ENCODE measurements at places on chromosomes 4 and X.

DNA sequence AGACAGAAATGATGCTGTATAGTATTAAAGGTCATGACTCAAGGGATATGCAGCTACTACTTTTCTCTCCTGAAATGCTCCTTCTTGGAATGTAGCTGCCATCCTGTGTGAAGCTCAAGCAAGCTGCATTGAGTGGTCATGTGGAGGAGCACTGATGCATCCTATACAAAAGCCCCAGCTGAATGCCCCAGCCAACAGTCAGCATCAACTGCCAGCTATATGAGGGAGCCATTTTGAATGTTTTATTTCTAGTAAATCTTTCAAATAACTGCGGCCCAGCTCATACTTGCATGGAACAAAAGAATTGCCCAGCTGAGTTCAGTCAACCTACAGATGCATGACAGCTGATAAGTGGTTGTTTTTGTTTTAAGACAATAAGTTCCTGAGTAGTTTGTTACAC, 165.0 kb upstream of the GEMIN8 start:
- DNase-seq = no peak

DNA sequence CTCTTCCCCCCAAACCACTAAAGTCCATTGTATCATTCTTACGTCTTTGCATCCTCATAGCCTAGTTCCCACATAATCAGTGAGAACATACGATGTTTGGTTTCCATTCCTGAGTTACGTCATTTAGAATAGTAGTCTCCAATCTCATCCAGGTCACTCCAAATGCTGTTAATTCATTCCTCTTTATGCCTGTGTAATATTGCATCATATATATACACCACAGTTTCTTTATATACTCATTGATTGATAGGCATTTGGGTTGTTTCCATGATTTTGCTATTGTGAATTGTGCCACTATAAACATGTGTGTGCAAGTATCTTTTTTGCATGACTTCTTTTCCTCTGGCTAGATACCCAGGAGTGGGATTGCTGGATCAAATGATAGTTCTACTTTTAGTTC, 57.2 kb downstream of the ARFIP1 start:
- no peak for DNase-seq

- DNase-seq = no peak
Measured at GRCh38 chr4:24889991-24890390, 22.9 kb downstream of the CCDC149 start.

GRCh38 chr4:83112231-83112630, 2.3 kb downstream of the PLAC8 start:
- DNase-seq = no peak

- no peak for DNase-seq
Measured at GRCh38 chr4:55884093-55884850, 30.8 kb downstream of the EXOC1 start.

GRCh38 chr4:139315221-139315675, 13.0 kb upstream of the NDUFC1 start:
- no peak for DNase-seq

GRCh38 chr4:148395771-148396170, 46.4 kb downstream of the NR3C2 start:
- no peak for DNase-seq

GRCh38 chr4:186789651-186790050, 66.0 kb upstream of the FAT1 start:
- DNase-seq = no peak

DNA sequence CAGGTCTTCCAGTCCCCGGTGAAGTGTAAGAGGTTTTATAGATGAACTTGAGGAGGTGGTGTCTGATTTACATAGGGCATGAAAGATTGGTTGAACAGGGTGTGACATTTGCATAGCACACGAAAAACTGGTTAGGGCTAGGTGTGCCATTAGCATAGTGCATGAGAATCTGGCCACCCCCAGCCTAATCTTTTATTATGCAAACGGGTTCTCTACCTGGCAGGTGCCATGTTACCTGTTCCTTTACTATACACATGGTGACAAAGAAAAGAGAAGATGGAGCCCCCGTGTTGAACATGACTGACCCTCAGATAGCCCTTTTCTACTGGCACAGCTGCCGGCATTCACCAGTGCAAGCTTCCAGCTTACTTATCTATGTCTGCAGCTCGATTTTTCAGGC, 71.0 kb downstream of the UCHL1 start:
- DNase-seq = no peak

DNA sequence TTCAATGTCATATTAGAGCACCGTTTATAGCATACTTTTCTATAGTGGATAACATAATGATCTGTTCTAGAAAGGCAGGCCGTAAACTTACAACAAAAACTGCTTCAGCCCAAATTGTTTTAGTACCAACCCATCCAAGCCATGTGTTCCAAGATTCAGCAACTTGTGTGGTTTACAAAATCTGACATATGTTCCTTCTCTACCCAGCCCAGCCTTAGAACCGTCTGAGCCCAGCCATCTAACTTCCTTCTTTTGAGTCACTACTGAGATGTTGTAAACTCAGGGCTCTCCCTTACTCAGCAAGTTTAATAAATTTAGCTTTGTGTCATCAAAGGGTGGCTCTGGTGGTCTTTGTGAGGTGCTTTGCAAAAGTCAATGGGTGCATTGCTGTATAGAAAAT, 32.4 kb upstream of the REPS2 start:
- no peak for DNase-seq

DNA sequence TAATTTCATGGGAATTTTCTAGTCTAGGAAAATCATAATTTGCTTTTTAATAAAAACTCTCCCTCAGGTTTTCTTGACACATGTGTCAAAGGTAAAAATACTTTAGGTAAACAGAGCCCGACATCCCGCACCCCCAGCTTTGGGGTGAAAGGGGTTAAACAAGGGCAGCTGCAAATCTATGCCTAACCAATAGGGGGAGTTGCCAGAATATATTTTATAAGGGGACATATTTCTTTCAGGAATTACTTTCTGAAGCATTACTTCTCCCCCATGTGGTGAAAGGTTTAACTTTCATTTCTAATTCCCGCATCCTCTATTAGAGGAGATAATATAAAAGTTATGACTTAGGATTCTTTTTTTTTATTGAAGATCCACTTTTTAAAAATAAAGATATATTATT, 53.9 kb upstream of the HEPH start:
- DNase-seq = no peak

DNA sequence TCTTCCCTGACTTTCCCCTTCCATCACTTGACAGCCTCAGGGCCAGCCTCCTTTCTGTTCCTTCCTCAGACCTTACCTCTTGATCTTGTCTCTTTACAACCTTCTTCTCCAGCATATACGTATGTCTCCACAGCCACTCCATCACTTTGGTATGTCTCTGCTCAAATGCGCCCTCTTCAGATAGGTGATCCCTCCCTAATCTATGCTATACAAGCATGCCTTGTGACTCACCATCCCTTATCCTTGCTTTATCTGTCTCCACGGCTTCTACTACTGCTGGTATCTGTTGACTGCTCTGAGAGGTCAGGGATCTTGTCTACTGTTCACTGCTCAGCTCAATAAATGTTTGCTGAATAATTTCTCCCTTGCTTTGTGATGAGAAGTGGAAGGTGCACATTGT, 9.0 kb downstream of the ARAP2 start:
- DNase-seq = no peak

DNA sequence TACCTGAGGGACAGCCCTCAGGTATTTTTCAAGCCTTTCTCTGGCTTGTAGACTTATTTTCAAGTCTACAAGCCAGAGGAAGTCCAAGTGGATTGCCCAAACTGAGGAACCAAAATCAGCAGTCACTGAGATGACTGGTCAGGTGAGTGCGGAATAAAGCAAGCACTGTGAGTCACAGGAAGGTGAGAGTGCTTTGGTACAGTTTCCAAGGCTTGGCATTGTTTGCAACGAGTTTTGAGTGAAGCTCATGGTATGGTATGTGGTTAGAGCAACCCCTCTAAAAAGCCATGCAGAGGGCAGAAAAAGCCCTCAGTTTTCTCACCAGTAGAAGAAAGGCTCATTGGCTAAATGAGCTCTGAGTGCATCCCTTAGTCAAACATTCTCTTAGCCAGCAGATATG, 112.8 kb upstream of the EOLA2 start:
- no peak for DNase-seq

DNA sequence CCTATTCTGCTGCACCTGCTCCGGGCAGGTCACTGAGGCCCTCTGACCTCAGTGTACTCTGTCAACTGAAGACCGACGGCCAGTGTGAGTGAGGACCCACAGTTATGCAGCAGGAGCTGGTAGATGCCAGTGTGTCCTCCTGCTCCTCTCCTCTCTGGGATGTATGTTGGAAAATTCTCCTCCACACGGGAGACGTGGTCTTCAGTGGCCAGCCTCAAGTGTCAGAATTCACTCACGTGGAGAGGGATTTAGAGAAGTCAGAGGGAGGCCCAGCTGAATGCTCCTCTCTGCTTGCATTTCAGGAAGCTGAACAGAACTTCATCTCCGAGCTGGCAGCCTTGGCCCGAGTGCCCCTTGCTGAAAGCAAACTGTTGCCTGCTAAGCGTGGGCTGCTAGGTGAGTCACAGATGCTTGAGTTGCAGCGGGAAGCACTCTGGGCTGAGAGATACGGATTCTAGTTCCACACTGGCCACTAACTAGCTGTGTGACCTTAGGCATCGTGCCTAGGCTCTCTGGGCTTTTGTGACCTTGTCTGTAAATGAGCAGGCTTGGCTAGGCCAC, 83.6 kb downstream of the CRMP1 start:
- no peak for DNase-seq

- no peak for DNase-seq
Measured at GRCh38 chr4:93532234-93532633, 296.3 kb upstream of the ATOH1 start.

- DNase-seq = no peak
Measured at GRCh38 chr4:32102896-32103295, 1382.7 kb downstream of the PCDH7 start.

GRCh38 chr4:127771535-127772275, 10.4 kb upstream of the HSPA4L start:
- DNase-seq = no peak

GRCh38 chr4:1232661-1233621, 16.0 kb downstream of the CTBP1 start:
- no peak for DNase-seq

DNA sequence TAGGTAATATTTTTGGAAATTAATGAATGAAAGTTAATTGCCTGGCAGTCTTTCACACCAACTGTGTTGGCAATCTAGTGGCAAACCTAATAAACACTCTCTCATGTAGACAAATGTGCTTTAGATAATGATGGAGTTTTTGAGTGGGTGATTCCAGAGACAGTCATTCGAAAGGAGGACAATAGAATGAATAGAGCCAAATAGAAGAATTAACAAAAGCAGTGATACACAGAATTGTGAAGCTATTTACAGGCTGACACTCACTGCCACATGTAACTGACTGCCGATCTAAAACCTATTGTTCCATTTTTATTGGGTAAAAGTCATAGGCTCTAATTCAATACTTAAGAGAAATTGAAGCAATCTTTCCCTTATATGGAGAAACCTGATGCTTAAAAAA, 338.5 kb downstream of the PCDH7 start:
- DNase-seq = no peak

DNA sequence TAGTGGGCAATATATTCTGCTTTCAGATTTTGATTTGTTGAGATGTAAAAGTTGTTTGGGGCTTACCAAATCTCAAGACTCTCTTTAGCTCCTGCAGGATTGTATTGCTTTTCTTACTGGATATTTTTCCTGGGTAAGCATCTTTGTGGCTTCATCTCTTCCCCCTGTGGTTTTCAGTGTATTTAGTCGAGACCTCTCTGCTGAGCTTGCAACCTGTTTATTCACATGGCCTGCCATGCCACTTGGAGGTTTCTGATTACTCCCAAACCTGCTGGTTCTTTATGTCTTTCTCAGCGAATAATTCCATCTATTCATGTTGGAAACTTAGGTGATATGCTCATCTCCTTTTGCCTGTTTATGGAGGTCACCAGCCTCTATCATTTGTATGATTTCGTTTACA, 10.9 kb downstream of the CCNG2 start:
- no peak for DNase-seq

DNA sequence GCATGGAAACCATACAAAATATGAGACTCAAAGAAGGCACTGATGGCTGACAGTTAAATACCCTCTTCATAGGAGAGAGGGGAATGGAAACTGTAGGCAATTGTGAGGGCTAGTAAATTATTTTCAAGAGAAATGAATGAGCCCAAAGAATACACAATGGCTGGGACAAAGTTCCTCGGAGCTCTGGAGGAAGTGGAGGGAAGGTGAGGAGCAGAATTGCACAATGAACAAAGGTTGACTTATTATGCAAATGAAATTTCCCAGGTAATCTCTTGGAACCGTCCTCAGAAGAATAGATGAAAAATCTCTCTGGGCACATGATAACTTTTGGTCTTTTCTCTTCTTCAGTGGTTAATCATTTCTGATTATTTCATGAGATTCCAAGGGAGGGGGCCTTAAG, 202.6 kb upstream of the VCX start:
- no peak for DNase-seq

GRCh38 chr4:158219623-158220022, 9.3 kb downstream of the TMEM144 start:
- no peak for DNase-seq

GRCh38 chrX:18290200-18290599, 64.3 kb downstream of the SCML2 start:
- no peak for DNase-seq

- no peak for DNase-seq
Measured at GRCh38 chr4:25104591-25104990, 55.7 kb downstream of the SEPSECS start.

DNA sequence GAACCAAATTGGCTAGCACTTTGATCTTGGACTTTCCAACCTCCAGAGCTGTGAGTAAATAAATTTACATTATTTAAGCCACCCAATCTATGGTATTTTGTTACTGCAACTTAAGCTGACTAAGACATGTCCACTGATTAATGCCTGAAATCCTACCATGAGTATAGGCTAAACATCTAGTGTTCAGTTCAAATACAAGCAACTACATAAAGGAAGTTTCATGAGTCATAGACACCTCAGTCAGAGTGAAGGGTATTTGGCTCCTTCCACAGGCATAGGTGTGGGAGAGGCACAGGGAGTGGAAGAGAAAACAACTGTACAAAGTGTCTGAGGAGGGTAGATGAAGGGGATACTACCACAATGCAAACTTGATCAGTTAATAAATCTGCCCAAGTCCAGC, 35.5 kb upstream of the PCDH19 start:
- DNase-seq = no peak

DNA sequence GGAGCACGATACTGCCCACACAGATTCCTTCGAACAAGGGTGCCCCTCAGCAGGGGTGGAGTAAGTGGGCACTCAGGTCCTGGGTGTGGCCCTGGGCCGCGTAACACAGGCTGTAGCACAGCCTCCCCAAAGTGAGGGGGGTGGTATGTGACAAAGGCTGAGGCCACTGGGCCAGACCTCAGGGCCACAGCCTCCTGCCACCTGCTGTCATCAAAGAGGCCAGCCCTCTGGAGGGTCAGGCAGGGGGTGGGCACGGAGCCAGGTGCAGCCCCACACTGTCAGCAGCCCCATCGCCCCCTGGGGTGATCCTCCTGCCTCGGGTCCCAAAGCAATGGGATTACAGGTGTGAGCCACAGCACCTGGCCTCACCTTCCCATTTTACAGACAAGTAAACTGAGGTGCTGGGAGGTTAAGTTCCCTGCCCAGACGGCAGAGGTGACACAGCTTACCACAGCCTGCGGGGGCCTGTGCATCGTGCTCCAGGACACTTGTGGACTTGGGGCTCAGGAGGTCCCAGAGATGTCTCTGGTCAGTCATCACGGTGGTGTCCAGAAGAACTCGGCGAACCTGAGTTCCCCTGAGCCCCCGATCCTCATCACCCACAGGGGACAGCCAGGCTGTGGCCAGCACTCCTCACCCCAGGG, 27.5 kb upstream of the MXD4 start:
- no peak for DNase-seq

Measured in DMS79 treated with DMSO at 0.1 percent for 48 hours (cell line).